Activated CD8-positive, alpha-beta memory T cell treated with anti-CD3 and anti-CD28 coated beads, Interleukin-2, amount 50 U/mL, for 4 hours (primary cell): ENCODE measurements at places on chromosomes 6 and 20.

DNA sequence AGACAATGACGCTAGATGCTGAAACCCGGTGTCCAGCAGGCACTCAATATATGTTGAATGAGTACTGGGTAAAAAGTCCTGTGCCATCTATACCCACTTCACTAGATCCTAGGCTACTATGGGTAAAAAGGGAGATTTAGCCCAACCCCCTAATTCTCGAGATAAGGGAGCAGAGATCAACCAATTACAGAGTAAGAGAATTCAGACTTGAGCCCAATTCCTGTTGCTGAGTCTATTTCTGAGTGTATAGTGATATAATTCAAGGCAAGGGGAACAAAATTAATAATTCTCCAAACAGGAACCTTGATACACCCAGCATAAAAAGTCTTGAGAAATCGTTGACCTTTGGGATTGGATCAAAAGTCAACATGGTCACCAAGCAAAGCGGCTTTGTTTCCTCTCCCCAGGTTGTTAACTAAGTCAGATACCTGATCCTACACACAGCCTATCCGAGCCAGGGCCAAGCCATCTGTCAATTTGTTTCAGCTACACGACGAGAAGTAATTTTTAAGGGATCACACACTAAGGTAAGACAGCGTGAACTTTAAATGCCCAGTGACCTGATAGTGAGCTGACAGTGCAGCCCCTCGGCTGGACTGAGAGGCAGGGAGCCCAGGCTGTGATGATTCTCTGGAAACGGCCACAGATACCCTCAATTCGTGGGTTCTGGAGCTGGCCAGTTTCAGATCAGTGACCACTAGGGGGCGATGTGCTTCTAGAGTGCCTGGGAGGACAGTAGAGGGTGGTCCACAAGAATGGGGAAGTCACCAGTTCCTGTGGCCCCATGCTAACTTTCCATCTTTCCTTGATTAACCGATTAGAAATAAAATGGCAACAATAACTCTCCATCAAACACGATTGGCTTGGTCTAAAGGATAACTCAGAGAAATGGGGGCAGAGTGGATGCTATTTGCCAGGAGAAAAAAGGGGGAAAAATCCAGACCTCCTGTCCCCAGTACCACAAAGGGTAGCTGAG is 46.2 kb downstream of the SLC22A23 start:
- peak; percentile 61 for DNase-seq

GRCh38 chr6:35477028-35477427 is 8.8 kb downstream of the RPL10A start:
- DNase-seq = no peak

DNA sequence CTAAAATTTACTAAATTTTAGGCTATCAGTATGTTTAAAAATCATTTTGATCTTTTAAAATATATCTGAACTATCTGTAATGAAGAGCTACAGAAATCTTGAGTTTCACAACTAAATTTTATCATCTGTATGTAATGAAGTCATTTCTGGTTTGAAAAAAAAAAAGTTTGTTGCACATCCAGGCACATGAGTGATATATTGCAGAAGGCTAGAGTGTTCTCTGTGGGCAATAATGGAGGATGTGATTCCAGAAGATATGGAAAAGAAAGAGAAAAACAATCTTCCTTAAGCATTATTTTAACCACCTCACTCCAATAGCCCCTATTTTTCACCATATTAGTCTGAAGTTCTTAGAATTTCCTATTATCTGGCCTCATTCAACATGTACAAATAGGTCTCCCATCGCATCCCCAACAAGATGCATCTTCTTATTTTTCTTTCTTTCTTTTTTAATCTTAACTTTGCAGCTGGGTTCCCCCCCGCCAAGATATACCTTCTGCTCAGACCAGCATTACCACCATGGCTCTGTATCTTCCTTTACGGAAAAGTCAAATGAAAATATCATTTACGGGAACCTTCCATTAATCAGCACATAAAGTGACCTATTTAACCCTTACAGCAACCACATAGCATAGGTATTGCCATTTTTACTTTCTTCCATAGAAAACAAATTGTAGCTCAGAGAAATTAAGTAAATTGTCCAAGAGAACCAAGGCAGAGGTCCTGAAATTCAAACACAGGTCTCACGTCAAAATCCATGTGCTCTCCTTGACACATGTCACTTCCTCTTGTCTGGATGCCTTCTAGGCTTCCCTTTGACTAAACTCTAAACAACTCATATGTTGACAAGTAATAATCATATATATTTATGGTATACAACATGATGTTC is 116.9 kb downstream of the KIF13A start:
- no peak for DNase-seq

DNA sequence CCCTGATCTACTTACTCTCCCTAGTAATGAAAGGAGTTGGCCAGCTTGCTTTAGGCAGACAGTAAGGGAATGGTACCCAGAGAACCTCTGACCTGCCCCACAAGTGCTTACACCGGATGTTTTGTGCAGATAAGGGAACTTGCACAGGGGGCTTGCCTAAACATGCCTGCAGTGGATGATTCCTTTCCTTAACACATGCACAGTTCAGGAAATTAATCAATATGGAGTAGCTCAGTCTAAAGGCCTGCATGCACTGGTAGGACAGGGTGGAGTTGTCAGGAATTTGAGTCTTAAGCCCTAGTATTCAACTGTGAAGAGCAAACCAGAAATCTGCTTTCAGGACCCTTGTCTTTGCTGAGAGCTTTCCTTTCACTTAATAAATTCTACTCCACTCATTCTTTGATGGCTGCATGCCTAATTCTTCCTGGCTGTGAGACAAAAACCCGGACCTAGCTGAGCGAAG is 3.9 kb upstream of the TRIM38 start:
- DNase-seq = no peak

DNA sequence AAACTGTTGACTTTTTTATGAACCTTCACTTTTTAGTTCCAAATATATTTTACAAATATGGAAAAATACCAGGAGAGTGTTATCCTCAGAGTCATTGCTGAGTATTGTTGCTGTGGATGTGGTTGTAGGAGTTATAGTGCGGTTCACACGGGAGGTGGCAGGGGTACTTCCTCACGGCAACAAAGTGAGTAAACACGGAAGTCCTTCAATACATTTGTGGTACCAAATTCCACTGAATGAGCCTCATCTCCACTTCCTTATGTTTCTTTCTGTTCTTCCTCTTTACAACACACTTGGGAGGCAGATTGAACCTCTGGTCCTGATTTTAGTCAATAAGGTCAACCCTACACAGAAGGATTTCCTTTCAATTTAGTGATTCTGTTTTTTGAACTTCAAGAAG is 371.8 kb downstream of the BTBD3 start:
- no peak for DNase-seq

- no peak for DNase-seq
These were observed 133.9 kb downstream of the TIAM2 start for GRCh38 chr6:155128977-155129376.

DNA sequence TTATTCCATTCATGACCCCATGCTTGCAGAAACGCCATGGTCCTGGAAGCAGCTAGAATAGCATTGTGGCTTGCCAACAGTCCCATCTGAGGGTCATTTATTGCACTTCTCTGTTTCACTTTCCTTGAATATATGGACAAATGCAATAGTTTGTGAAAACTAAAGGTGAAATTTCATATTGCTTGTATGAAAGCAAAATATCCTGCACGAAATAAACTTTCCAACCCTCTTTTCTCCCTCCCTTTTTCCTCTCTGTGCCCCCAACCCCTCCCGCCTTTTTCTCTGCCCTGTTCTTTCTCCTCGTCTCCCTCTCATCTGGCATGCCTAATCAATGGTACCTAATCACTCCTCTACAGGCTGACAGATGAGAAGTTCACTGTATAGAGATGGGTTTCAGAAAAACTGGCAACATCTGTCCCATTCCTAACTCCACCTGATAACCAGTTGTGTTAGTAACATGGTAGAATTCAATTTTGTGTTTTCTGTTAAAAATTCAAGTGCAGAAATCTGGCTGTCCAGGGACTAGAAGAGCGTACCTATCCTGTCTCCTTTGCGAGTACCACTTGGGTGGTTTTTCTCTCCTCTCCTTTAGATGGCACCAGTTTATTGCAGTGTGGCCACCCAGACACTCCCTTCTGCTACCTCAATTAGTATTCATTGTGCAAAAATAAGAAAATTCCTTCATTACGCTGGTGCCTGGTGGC is 198.6 kb downstream of the FOXA2 start:
- no peak for DNase-seq

GRCh38 chr6:32170294-32170693 is 5.6 kb downstream of the AGPAT1 start:
- no peak for DNase-seq

DNA sequence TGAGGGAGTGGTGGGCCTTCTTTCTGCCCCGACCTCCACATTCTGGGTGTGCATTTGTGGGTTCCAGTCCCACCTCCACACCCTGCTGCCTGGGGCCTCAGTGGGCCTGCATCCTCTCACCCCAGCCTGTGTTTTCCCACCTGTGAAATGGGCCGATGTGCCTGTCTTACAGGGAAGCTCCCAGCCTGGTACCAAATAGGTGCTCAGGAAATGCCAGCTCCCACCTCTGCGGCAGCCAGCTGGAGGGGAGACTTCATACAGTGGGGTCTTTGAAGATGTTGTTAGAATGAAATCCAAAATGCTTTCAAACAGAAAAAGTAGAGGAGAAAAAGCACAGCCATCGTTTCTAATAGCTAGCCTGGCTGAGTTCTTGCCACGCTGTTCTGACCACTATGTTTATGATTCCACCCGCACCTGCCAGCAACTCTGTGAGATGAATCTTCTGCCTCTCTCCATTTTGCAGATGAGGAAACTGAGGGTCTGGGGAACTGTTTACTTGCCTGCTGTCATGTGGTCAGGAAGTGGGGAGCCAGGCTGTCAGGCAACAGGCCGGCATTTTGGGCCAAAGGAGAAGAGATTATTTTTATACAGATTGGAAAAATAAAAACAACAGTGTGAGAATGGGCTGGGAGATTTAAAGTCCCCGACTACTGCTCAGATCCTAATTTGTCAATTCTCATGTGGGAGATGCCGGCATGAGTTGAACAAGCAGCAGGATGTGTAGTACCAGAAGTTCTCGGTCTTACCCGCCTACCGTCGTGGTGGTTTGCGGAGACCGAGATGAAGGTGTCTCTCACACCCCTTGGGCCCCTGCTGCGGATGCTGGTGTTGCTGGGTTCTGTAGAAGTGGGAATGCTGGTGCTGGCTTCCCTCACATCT is 4.6 kb downstream of the TMEM181 start:
- DNase-seq = no peak

- DNase-seq = peak; percentile 52
These were observed 47.6 kb downstream of the CPXM1 start for GRCh38 chr20:2752567-2753460.

DNA sequence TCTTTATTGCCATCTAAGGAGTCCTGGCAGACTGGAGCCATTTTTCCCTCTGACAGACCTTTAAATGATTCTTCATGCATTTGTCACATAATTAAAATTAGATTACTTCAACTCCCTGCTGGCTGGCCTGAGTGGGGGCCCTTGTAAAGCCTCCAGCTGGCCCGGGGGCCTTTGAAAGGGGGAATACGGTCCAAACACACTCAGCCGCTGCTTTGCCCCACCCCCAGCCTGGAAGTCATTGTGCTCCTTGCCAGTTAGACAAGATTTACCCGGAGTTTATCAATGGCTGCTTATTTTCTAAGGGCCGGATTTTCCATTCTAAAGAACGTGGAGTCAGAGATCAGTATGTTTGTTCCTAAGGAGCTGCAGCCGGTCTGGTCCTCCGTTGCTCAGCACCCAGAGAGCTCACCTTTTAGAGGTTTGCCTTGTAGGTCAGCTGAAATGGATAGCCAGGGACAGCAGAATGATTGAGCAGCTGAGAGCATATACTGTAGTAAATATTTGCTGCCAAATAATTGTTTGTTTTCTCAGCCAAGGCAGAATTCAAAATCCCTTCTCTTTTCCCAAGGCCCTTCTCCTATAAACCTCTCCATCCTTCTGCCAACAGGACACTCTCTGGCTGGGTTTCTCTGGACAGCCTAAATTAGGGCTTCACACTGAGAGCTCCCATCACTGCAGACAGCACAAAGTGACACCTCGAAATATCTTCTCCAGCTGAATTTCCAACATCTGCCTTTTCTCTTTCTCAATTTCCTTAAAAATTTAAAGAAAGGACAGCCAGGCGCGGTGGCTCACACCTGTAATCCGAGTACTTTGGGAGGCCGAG is 68.4 kb upstream of the RBM24 start:
- DNase-seq = no peak

DNA sequence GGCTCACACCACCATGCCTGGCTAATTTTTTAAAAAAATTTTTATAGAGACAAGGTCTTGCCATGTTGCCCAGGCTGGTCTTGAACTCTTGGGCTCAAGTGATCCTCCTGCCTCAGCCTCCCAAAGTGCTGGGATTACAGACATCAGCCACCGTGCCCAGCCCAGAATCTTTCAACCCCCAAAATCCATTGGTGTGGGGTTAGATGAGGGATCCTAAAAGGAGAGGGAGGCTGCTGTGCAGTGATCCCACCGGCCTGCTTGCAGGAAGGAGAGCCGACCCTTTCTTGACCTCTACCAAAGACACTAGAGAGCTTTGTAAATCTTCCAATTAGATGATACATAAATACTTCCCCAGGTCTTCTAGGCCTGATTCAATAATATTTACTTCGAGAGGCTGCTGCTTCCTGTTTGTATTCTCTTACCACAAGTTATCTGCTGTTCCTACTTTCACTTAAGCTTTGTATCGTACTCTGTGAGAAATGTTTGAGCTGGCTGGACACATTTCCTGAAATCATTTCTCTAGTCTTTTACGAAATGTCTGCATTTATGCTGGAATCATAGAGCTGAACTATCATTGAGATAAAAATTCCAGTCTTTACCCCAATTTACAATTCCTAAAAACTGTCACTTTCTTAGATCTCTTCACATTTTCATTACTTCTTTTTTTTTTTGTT is 49.3 kb upstream of the IER3 start:
- DNase-seq = no peak

DNA sequence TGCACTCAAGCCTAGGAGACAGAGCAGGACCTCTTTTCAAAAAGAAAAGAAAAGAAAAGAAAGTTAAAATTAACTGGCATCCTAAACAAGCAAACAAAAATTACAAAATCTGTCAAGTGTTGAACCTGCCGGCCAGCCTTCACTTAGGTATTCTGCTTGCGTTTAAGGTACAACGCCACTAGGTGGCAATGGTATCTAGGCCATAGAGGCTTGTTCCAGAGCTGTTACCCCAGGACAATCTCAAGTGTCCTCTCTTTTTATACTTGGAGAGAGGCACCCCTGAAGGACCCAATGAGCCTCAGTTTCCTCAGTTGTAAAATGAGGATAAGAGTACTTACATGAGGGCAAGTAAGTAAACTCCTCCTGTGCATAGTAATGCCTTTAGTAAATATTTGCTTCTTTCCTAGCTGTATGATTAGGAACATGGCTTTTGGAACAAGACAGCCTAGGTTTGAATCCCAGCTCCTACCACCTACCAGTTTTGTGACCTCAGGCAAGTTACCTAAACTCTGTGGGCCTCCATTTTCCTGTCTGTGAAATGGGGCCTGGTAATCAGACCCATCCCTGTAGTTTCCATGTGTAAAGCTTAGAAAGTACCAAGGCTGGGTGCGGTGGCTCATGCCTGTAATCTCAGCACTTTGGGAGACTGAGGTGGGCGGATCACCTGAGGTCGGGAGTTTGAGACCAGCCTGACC is 5.8 kb upstream of the PACSIN1 start:
- peak; percentile 47 for DNase-seq

GRCh38 chr6:45697605-45698004 is 318.1 kb downstream of the CLIC5 start:
- no peak for DNase-seq

GRCh38 chr6:14713966-14714631 is 531.8 kb upstream of the JARID2 start:
- DNase-seq = no peak

GRCh38 chr6:20333721-20334269 is 67.9 kb upstream of the E2F3 start:
- no peak for DNase-seq

GRCh38 chr6:12653486-12653885 is 63.1 kb upstream of the PHACTR1 start:
- DNase-seq = no peak

- DNase-seq = no peak
These were observed 28.4 kb upstream of the NFATC2 start for GRCh38 chr20:51570739-51571459.
